ENCODE measurements at places on chromosomes 6 and 20.
A peak's percentile ranks its signal among the peaks of the same experiment; 100 is the strongest.

DNA sequence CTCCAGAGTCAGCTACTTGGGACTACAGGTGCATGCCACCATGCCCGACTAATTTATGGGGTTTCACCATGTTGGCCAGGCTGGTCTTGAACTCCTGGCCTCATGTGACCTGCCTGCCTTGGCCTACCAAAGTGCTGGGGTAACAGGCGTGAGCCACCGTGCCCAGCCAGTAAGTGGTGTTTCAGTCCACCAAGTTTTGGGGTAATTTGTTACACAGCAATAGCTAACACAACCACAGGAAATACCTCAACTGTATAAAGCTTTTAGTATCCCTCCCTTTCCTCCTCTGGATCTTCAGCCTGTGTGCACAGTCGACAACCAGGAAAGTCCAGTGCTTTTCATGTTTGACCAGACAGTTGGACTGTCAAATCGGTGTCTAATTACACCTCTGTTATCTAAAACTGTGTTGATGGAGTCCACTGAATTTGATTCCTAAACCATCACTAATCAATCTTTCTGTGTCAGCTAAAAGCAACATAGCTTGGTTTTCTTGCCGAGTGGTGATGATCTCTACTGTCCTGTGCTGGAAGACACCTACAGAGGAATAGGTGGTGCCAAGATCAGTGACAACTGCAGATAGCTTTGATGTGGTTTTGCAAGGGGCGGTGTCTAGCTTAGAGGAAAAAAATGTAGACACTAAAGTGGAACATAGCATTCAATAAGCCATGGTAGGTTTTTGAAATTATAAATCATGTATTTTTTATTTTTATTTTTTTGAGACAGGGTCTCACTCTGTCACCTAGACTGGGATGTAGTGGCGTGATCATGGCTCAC is 22.2 kb upstream of the ZBTB2 start:
- peak; percentile 80 for DNase-seq

DNA sequence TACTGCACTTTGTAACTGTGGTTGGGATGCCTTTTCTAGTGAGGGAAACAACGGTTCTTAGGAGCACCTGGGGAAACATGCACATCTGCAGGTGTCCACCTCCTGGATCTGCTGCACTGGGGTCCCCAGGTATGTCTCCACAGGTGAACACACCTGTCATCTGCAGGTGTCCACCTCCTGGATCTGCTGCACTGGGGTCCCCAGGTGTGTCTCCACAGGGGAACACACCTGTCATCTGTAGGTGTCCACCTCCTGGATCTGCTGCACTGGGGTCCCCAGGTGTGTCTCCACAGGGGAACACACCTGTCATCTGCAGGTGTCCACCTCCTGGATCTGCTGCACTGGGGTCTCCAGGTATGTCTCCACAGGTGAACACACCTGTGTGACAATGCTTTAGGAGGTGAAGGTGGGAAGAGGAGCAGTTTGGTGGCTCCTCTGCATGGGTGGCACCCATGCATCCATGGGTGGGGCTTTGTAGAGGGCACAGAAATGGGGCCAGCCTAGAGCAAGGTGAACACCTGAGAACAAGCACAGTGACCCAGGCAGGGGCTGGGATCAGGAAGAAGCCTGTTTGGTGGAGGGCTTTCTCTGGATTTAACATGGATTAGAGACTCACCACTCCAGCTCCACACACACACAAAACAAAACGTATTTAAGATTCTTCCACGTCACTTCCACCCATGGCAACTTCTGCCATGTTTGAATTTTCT is 206.0 kb upstream of the CDH4 start:
- DNase-seq, result no peak

DNA sequence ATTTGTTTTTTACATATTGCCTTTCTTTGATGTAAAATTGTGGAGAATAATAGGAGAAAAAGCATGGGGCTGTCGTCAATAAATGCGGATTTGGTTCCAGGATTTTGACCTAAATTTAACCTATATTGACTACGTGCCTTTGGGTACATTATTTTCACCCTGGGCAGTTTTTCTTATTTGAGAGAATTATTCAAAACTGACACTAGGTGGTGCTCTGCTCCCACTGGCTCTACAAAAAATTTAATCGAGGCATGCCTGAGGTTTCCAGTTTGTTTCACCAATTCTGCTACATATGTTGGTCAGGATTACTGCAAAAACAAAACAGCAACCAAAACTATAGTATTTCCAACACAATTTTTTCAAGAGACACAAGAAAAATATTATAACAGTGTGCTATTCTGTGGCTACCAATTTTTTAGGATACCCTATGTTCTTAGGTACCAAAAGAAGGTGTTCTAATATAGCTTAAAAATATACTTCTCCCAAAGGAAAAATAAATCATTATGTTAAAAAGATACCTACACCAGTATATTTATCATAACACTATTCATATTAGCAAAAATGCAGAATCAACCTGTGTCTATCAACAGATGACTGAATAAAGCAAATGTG is 48.6 kb upstream of the FABP7 start:
- peak; percentile 23 for DNase-seq

- peak; percentile 29 for DNase-seq
Measured at GRCh38 chr6:137722749-137723272, 144.2 kb upstream of the TNFAIP3 start.

DNA sequence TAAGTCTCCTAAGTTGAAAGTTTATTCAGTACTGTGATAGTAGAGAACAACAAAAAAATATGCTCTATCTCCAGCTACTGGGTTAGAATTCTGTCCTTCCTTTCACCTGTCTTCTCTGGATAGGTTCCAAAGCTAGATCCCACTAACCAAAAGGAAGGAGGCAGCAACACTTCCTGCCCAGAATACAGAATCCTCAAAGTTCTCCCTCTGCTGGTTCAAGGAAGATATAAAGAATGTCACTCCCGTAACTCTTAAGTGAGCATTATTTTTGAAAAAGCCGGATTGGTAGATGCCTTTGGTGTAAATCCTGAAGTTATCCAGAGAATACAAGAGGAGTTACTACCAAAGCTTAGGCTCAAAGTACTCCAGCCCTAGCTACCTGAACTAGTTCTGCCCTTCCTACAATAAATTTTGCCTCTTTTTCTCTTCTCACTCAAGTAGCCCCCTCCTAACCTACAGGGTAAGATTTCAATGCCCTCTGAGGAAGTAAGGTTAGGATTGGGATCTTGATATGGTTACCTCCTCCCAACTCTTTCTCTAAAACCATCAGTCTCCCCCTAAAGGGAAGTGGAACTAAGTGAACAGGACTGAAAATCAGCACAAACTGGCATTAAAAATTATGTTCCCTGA is 26.0 kb upstream of the CRIP3 start:
- peak; percentile 19 for DNase-seq

DNA sequence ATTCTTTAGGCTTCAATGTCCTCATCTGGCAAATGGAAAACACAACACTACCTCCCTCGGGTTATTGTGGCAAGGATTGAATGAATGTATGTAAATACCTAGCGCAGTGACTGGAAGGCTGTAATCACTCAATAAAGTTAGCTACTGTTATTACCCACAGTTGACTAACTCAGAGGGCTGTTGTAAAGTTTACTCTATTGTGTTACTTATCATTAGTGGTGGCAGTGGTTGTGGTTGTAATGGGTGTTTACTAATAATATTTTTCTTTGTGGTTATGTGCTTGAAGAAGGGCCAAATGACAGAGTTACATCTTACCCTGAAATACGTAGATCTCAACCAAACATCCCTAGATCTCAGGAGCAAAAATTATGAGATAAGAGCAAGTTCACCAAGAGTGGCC is 42.0 kb upstream of the PXDC1 start:
- DNase-seq, result no peak

DNA sequence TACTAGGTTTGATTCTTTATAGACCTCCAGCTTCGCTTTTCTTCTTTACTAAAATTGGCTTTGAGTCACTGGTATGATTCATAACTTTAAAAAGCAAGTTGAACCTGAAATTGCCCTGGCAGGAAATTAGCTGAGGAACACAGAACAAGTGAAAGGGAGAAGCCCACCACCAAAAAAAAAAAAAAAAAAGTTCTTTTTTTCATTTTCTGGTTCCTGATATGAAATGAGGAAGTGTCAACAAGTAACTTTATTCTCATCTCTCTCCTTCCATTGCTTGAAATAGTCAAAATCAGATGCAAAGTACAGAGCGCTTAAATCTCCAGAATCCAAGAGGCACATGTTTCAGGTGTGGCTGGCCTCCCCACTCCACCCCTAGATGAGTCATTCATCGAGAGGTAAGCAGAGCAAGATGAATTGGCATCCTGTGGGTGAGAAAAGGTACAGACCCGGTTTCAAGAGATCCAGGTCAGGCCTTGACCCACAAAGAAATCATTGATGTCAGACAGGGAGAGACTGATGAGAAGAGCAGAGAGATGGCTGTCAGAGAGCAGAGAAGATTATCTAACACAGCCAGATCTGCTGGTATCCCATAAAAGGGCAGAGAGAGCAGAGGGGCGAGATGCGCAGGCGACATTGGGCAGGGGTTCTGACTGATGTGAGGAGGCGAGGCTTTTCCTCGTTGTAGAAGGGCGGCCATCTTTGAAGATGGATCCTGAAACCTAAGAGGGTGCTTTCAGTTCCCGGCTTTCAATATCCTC is 54.8 kb upstream of the MBOAT1 start:
- DNase-seq, result no peak

GRCh38 chr6:124870611-124871459 is 91.4 kb upstream of the RNF217 start:
- DNase-seq, result peak; percentile 3

DNA sequence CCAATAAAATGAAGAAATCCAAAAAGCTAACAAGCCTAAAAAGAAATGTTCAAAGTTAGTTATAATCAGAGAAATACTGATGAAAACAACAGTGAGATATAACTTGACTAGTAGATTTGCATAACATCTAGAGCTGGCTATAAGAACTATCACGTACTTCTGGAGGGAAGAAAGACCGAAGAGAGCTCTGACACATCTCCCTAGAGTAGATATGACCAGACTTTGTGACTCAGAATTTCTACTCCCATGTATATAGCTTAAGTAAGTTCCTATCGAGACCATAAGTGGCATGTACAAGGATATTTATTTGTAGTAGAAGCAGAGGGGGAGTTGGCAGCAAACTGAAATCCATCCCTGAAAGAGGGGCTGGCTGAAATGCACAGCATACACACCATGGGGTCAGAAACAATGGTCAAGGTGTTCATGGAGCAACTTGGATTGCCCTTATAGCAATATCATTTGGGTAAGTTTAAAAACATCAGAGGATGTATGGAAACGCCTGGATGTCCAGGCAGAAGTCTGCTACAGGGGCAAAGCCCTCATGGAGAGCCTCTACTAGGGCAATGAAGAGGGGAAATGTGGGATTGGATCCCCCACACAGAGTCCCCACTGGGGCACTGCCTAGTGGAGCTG is 25.6 kb upstream of the IL17A start:
- DNase-seq, result no peak

DNA sequence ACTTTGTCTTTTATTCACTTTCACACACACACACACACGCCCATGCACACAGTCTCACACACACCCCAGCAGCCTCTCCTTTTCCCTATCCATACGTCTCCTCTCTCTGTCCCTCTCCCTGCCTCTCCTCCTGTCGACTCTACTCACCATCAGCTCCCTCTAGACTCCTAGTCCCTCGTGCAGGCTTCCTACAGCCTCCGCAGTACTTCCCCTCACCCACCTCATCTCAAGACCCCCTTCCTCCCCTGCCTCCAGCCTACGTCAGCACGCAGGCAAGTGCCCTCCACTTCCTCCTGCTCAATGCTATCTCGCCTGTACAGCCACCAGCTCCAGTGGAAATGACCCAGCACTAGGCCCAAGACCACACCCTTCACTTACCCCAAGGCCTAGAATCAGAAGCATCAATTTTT is 820 bp upstream of the TREML2 start:
- no peak for DNase-seq

- no peak for DNase-seq
Measured at GRCh38 chr6:84278321-84278998, 51.0 kb upstream of the CEP162 start.

DNA sequence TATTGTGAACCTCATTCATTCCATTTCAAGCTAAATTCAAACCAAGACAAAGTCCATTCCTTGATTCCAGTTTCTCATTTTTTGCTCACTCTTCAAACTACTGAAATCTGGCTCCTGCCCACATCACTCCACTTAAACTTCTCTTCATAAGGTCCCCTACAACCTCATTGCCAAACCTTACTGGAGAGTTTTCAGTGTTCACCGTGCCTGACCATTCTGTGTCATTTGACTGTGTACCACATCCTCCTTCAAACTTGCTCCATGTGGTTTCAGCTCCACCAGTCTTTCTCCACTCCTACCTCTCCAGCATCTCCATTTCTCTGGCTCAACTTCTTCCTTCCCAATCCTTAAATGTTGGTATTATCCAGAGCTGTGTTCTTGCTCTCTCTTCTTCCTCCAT is 38.5 kb upstream of the TAB2 start:
- DNase-seq, result no peak

- no peak for DNase-seq
Measured at GRCh38 chr20:38126146-38126921, 38.7 kb downstream of the TGM2 start.

GRCh38 chr20:3557237-3557785 is 86.5 kb downstream of the ATRN start:
- DNase-seq, result no peak
